ENCODE measurements at places on chromosomes 2 and 18. TPM values are rescaled to one million over a fixed set of nuclear protein-coding genes. Genes with fewer than 3 reads are reported as not detected.

The THAP4 gene
- polyA plus RNA-seq = 51.2 TPM

The RAB6C gene
- not detected for polyA plus RNA-seq

The FAM161A gene
- polyA plus RNA-seq = 1.4 TPM

The PCARE gene
- 0.11 TPM for polyA plus RNA-seq

The KIF1A gene
- 0.18 TPM for polyA plus RNA-seq

The DNAJC5G gene
- not detected for polyA plus RNA-seq

The ACOXL gene
- polyA plus RNA-seq = not detected

The RTP5 gene
- not detected for polyA plus RNA-seq

The MRO gene
- polyA plus RNA-seq = 3.5 TPM

The RGPD4 gene
- polyA plus RNA-seq = not detected

The GPC1 gene
- 62.0 TPM for polyA plus RNA-seq

The CRACDL gene
- 4.5 TPM for polyA plus RNA-seq

The MROH2A gene
- polyA plus RNA-seq = 2.2 TPM

The C2orf66 gene
- 0.82 TPM for polyA plus RNA-seq

The SEC11C gene
- polyA plus RNA-seq = 27.6 TPM

The LIMS4 gene
- 5.8 TPM for polyA plus RNA-seq

The LYPD6 gene
- 0.39 TPM for polyA plus RNA-seq

The LOXHD1 gene
- polyA plus RNA-seq = 1.0 TPM

The SP140 gene
- 0.48 TPM for polyA plus RNA-seq

The RIT2 gene
- not detected for polyA plus RNA-seq

The SLC38A11 gene
- polyA plus RNA-seq = 0.22 TPM

The VIT gene
- polyA plus RNA-seq = 10.2 TPM

The MALL gene
- 20.1 TPM for polyA plus RNA-seq

The FOXD4L1 gene
- 0.11 TPM for polyA plus RNA-seq

The CCDC142 gene
- 5.0 TPM for polyA plus RNA-seq

The SCN7A gene
- 1.9 TPM for polyA plus RNA-seq

The LYG2 gene
- polyA plus RNA-seq = not detected

All from adipose tissue (tissue), 3 donors.